NCI-H2081 treated with DMSO at 0.1 percent for 48 hours (cell line): ENCODE measurements at places on chromosomes 2 and 18.

DNA sequence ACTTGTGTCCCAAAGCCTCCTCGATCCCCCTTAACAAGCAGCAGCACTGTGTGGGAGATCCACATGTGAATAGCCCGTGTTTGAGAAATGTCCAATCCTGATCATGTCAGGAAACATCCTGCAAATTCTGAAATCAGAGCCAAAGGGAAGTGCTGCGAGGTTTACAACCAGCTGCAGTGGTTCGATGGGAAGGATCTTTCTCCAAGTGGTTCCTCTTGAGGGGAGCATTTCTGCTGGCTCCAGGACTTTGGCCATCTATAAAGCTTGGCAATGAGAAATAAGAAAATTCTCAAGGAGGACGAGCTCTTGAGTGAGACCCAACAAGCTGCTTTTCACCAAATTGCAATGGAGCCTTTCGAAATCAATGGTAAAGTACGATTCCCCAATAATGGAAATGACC lies at the start of gene MARCO:
Gene MARCO, plus strand, starts transcription at position 164 of the 400 bp plus-strand sequence. Its CDS starts 107 bp downstream, at position 271.
- no peak for DNase-seq

GRCh38 chr18:76459312-76459686 lies 35.7 kb downstream of the ZNF516 start:
- DNase-seq = no peak

DNA sequence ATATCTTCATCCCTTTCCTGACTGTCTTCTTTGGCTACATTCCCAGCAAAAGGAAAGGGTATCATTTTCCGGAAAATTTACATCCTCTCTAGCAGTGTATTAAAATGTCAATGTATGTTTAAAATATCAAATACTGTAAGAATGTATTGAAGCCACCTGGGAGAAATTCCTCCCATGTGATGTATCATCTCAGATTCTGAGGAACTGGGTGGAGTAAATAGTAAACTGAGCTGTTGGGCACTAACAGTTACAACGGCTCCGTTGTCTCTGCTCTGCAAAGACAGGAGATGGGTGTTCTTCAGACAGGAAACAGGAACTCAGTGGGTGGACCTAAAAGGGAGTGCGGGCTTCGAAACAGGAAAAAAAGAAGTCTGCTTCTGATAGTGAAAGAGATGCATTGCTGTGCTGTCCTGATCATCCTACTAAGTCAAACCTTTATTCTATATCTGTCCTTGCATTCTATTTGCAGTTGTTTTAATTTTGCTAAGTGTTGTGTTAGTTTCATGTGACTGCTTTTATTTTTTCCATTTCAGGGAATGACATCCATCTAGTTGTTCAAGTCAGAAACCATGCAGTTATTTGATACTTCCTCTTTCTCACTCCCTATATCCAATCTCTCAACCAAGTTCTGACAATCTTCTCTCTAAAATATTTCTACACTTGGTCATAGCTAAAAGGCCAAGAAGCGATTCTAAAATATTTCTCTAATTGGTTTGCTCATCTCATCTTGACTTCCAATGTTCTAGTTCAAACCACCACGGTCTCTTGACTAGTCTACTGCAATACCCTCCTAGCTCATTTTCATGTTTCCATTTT lies 19.4 kb downstream of the DOK1 start:
- no peak for DNase-seq

GRCh38 chr18:79532313-79533007 lies 136.7 kb downstream of the NFATC1 start:
- DNase-seq = no peak

- peak; percentile 65 for DNase-seq
Observed at GRCh38 chr2:1366546-1367134, 46.6 kb upstream of the TPO start.
